Globus pallidus (tissue), 1 donor: ENCODE measurements at places on chromosomes 4 and X.
A peak's percentile ranks its signal among the peaks of the same experiment; 100 is the strongest.

DNA sequence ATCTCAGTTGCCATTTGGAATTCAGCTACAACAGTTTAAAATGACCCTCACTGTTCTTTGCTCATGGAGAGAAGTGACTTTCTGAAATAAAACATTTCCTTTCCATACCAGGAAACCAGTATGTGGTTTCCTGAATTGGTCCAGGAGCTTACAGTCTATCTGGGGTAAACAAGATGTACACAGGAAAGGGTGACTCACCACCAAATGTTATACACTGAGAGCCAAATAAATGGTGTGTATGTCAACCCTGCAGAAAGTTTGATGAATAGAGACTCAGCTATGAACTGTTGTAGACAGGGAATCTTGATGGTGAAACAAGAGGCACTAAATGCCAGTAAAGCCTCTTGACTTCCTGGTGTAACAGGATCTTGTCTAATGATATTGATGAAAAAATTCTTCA is 100.4 kb downstream of the HS6ST2 start:
- no peak for DNase-seq

DNA sequence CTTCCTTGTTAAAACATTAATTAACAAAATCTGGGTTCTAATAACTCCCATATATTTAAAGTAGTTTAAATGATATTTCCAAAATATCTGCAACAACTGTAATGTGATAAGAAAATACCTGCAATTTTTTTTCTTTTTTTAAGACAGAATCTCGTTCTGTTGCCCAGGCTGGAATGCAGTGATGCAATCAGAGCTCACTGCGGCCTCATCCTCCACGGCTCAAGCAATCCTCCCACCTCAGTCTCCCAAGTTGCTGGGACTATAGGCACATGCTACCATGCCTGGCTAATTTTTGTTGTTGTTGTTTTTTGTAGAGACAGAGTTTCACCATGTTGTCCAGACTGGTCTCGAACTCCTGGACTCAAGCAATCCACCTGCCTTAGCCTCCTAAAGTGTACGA is 45.7 kb upstream of the NSUN7 start:
- DNase-seq, result no peak

- no peak for DNase-seq
These were observed 42.3 kb downstream of the AFF2 start for GRCh38 chrX:148542481-148543255.

DNA sequence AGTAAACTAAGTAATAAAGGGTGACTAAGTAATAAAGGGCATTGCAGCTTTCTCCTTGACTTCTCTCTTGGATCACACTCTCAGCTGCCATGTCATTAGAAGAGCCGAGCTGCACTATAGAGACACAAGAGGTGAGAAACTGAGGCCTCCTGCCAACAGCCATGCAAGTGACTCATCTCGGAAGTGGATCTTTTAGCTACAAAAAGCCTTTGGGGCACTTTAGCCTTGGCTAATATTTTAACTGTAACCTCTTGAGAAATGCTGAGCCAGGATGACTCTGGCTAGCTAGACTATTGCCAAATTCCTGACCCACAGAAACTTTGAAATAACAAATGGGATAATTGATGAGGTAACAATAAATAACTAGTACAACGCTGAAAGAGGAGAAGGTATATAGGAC is 1.5 kb upstream of the NEIL3 start:
- DNase-seq, result no peak

- no peak for DNase-seq
These were observed 164.4 kb upstream of the PSAPL1 start for GRCh38 chr4:7598939-7599790.

GRCh38 chr4:113646442-113646822 is 115.1 kb downstream of the CAMK2D start:
- DNase-seq, result no peak

DNA sequence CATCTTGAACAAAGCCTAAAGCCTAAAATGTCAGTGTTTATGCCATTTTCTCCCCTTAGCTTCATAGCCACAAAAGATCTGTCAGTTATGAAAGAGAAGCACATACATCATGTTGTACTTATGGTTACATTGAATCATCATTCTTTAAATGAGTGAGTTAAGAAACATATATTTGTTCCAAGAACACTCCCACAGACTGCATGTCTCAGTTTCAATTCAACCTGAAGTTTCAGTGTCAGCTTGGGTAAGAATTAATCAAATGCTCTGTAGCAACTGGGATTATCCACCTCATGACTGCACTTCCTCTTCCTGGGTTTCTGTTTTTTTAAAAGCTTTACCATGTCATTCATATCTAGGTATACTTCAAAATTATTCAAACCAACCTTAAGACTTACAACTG is 3.9 kb upstream of the TMPRSS11B start:
- DNase-seq, result no peak

GRCh38 chr4:150217192-150217591 is 138.9 kb downstream of the DCLK2 start:
- peak; percentile 82 for DNase-seq

- no peak for DNase-seq
These were observed 24.9 kb downstream of the APLN start for GRCh38 chrX:129629837-129630236.

DNA sequence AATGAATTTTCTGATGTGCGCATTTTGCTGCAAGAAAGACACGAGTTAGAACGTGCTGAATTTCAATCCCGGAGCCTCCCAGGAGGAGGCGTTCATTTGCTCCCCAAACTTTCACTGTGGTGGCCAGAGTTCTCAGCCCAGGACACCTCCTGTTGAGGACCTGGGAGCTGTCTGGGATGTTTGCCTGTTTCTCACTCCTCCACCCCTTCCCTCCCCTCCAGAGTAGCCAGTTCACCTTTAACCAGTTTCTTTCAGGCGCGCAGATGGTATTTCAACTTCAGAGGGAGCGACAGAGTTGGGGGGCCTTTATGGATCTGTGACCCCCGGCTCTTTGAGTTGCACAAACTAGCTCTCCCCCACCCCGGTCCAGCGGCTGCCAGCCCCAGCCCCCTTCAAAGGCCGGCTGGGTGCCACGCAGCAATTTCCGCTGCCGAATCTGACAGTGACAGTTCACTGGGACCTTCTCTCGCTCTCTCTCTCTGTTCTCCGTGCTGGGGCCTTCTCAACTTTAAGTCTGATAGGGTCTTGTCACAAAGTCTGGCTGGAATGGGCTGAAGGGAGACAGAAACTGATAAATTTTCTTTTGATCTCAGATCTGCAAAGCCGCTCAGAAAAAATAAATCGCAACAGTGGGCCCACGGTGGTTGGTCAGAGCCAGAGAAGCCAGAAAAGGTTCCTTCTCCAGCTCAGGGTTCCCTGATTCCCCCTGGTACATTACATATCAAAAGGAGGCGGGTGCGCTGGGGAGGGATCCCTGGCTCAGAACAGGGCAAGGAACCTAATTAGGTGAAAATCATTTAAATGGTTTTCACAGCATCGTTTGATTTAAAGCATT is 100.0 kb upstream of the STX18 start:
- no peak for DNase-seq

DNA sequence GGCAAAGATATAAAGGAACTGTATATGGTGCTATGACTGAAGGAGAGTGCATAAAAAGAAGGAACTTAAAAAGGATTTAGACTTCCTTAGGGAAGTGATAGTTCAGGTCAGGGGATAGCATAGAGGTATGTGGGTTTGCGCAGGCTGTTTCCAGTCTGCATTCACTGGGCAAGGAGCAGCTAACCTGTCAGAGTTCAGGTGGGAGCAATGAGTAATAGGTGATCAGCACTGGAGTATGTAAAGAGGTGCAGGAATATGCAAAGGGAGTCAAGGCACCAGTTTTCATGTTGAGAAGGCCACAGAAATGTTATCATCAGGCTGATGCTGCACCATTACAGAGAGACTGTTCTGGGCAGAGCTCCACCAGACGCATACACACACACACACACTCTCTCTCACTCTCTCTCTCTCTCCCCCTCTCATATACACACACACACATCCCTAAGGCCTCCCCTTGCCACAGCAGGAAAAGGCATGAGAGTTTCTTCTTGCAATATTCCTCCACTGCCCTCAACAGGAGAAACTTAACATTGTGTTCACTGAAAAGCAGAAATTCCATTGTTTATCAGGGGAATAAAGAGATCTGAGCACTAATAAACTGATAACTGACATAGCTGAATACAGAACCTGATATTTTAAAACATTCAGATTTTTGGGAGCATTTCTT is 256.4 kb upstream of the GRID2 start:
- DNase-seq, result no peak

- DNase-seq, result peak; percentile 37
These were observed 1.3 kb downstream of the TMEM165 start for GRCh38 chr4:55397126-55397436.

GRCh38 chr4:10589321-10589720 is 95.2 kb downstream of the CLNK start:
- no peak for DNase-seq

- no peak for DNase-seq
These were observed 9.1 kb downstream of the SLIT2 start for GRCh38 chr4:20260821-20261220.

DNA sequence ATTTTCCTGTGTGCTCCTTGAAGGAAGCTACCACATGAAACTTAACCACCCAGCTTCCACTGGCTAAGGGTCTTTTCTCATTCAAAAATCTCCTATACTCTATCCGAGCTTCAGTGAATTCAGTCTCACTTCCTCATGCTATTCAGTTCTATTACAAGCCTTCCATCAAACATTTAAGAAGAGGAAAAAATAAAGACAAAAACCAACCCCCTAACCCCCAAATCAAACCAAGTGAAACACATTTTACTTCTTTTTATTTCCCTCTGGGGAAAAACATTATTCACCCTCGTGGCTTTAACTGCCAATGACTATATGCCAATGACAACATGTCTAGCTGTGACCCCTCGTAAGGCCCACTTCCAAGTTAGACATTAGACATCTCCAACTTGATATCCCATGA is 16.2 kb upstream of the WDR19 start:
- DNase-seq, result no peak

DNA sequence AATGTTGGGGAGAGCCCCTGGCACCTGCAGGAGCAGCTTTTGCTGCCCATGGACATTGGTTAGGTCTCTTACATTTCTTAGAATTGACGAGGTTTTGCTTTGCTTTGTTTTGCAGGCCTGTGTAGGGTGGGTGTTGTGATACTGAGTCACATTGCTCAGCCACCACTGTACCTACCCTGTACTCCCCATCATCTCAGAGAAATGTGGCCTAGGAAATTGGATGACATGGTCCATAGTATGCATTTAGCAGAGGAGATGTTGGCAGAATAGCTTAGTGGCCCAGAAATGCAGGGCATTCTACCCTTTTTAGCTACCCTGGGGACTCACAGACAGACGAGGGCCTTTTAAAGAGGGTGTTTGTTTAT is 43.7 kb downstream of the IL21 start:
- no peak for DNase-seq

DNA sequence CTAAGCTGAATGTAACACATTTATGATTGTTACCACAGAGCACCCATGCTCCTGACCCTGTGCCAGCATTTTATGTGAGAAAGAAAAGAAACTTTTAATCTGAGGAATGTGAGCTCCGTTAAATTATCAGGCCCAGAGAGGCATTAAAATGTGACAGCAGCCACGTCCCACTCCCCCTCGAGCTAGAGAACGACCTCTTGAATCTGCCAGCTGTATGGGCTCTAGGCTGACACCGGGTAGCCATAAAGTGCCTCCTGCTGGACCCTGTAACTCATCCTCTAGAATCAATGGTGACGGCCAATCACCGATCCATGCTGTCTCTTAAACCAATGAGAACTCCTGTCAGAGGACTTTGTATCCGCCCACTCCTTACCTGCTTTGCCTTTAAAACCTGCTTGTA is 110.2 kb upstream of the ADRA2C start:
- no peak for DNase-seq
